Large intestine (tissue), 12 donors: ENCODE measurements at places on chromosomes 13 and 19.
A peak's percentile ranks its signal among the peaks of the same experiment; 100 is the strongest.

GRCh38 chr19:42255766-42256745 lies 1.1 kb upstream of the ERF start:
- peak overlapping the region; percentile 56 for H3K4me3 ChIP-seq
- peaks cover 39% of the 10 kb centered on the region for H3K4me1 ChIP-seq
- peak overlapping the region; percentile 81 for H3K27ac ChIP-seq
- no peaks in the 10 kb centered on the region for H3K27me3 ChIP-seq
- DNase-seq, result peak; percentile 68
- no peaks in the 10 kb centered on the region for H3K36me3 ChIP-seq

DNA sequence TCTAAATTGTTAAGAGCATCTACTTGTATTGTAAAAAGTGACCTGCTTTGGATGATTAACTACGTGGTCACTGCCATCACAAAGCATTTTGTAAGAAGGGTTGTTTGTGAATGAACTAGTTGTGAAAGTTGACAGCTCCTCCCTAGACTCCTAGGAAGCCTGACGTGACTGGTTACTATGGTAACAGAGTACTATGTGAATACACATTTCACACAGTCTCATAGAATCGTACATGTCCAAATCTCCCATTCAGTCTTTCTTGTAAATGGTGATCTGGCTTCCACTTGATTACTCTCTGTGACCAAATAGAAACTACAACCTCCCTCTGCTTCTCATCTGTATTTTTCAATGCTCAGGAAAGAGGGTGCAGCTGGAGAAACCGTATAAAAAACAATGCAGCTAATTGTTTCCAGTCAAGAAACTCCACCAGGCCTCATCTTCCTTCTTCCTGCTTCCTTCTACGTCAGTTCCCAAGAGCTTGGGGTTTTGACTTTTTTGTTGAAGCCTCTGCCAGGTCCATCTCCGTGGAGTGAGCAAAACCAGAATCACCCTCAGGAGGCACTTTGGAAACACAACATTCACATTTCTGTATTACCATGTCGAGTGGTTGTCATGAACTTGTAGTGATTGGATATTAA lies 83.4 kb downstream of the GPC6 start:
- no peak overlapping the region for H3K27ac ChIP-seq
- H3K4me1 ChIP-seq, result no peaks in the 10 kb centered on the region
- no peaks in the 10 kb centered on the region for H3K27me3 ChIP-seq
- peak; percentile 32 for DNase-seq

DNA sequence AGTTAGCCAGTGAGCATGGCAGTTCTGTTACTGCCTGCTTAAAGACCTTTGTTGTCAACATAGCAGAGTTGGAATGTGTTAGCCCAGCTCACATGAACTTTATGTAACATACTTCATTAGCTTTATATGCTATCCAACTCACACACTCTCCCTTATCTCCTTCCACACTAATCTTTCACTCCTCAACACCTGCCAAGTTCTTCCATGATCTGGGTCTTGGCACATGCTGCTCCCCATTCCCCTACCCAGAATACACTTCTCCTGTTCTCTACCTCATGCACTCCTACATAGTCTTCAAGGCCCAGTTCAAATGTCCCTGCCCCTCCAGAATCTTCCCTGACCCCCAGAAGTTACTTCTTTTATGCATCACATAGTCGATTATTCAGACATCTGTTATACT lies 179.3 kb downstream of the KATNAL1 start:
- H3K4me3 ChIP-seq, result no peak overlapping the region
- no peaks in the 10 kb centered on the region for H3K36me3 ChIP-seq
- DNase-seq, result no peak
- H3K27me3 ChIP-seq, result no peaks in the 10 kb centered on the region

DNA sequence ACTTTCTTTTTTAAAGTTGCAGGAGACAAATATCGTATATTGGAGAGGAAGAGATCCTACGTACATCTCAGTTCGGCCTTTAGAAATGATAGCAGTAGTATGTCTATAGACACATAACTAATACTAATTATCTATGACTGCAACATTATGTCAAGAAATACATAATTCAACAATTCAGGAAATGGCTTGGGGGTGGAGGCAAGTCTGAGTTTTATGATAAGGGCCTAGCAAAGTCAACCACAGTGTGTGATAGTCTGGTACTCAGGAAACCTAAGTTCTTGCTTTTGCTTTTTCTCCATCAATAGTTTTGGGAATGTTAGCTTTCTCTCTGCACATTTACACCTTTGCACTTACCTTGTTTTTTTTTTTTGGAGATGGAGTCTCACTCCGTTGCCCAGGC lies 27.5 kb upstream of the OBI1 start:
- no peaks in the 10 kb centered on the region for H3K27me3 ChIP-seq
- H3K4me3 ChIP-seq, result no peak overlapping the region
- no peak for DNase-seq
- no peaks in the 10 kb centered on the region for H3K4me1 ChIP-seq
- H3K27ac ChIP-seq, result no peak overlapping the region
- H3K36me3 ChIP-seq, result no peaks in the 10 kb centered on the region

DNA sequence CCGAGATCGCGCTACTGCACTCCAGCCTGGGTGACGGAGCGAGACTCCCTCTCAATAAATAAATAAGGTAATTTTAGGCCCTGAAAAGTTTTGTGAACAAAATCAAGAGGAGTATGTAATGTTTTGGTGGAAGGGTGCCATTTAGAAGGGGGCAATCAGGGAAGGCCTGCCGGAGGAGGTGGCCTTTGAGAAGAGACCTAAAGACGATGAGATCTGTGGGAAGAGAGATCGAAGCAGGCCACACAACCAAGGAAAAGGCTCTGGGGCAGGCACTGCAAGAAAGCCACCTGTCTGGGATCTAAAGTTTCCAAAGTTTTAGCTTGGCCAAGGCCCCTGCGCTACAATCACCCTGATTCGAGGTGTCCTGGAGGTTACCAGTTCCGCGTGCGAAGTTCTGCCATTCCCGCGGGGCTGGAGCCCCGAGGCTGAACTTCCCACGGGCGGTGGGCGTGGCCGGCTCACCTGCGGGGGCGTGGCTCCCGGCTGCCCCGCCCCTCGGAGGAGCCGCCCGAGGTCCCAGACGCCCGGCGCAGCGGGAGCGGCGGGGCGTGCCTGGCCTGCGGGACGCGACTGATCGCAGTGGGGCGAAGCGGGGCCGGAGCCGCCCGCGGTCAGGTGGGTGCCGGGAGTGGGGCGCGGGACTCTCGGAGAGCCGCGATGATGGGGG lies at the start of gene KLC3:
KLC3 (plus strand) TSS at position 519 of the 667 bp plus-strand sequence. CDS start 4,792 bp downstream, outside the sequence.
- peak; percentile 65 for DNase-seq
- peaks cover 8% of the 10 kb centered on the region for H3K4me1 ChIP-seq
- peaks cover 37% of the 10 kb centered on the region for H3K27me3 ChIP-seq
- H3K27ac ChIP-seq, result no peak within 1 kb of the TSS
- no peak within 1 kb of the TSS for H3K4me3 ChIP-seq
- no peaks in the 10 kb centered on the region for H3K36me3 ChIP-seq

DNA sequence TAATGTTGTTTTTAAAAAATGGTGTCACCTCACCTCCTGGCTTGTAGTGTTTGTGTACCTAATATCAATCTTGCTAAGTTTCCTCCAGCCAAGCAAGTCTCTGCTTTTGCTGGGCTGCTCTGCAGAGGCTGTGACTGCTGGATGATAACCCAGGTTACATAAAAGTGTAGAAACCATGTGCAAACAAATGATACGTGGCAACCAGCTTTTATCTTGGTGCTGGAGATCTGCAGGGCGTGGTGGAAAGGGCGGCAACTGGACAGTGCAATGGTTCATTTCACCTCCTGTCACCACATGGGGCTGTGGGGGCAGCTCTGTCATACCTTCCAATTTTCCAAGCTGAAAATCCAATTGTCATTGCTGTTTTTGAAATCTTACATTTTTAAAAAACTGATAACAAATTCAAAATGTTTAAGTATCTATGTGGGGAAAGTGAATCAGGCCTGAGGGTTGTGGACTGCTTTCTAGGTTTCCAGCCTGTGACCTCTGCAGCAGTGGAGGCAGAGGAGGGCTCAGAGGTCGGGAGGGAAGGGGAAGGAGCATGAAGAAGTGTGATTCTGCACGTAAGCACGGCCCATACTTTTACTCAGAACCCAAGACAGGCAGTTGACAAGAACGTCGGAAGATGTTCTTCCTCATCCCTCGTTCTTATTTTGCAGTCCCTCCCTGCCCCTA lies 9.7 kb downstream of the GPR42 start:
- H3K4me1 ChIP-seq, result peaks cover 12% of the 10 kb centered on the region
- peak overlapping the region; percentile 27 for H3K27ac ChIP-seq
- H3K36me3 ChIP-seq, result no peaks in the 10 kb centered on the region
- H3K27me3 ChIP-seq, result peaks cover 3% of the 10 kb centered on the region
- H3K4me3 ChIP-seq, result no peak overlapping the region
- peak; percentile 77 for DNase-seq

DNA sequence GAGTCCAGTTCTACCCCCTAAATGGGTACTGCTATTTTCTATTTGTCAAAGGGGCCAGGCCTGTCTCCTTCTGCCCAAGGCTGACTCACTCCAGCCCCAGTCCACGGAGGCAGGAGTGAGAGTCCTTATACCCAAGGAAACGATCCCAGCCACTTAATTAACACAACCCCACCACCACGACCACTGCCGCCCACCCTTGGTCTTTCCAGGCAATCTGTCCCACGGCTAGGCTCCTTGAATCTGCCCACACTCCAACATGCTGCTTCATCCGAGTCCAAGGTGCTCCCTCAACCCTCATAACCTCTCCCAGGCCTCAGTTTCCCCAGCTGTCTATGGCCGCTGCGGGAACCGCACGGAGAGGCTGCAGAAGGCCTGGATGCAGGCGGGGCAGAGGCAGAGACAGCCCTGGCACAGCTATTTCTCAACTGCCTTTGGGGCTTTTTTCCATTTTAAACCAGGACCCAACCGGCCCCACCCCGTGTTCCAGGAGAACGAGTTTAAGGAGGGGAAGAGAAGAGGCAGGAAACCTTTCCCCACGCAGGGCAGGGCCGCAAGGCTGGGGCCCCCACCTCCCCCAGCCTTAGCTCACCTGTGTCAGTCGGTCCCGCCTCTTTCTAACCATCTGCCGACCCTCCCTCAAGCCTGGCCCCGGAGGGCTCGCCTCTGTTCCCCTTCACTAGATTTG lies 746 bp downstream of the RAB3D start:
- peaks cover 27% of the 10 kb centered on the region for H3K4me1 ChIP-seq
- H3K36me3 ChIP-seq, result peaks cover 49% of the 10 kb centered on the region
- peak overlapping the region; percentile 84 for H3K4me3 ChIP-seq
- no peak for DNase-seq
- no peaks in the 10 kb centered on the region for H3K27me3 ChIP-seq
- H3K27ac ChIP-seq, result peak overlapping the region; percentile 90

GRCh38 chr19:1230783-1231489 lies 6.9 kb downstream of the CBARP start:
- no peak overlapping the region for H3K4me3 ChIP-seq
- no peak for DNase-seq
- peaks cover 17% of the 10 kb centered on the region for H3K36me3 ChIP-seq
- peaks cover 28% of the 10 kb centered on the region for H3K4me1 ChIP-seq
- H3K27me3 ChIP-seq, result peaks cover 5% of the 10 kb centered on the region

- H3K36me3 ChIP-seq, result no peaks in the 10 kb centered on the region
- DNase-seq, result no peak
- H3K27ac ChIP-seq, result no peak overlapping the region
Measured at GRCh38 chr19:35080613-35081170, 34.9 kb upstream of the FXYD3 start.
